Colonic mucosa (tissue), 4 donors: ENCODE measurements at places on chromosomes 2 and 18.

DNA sequence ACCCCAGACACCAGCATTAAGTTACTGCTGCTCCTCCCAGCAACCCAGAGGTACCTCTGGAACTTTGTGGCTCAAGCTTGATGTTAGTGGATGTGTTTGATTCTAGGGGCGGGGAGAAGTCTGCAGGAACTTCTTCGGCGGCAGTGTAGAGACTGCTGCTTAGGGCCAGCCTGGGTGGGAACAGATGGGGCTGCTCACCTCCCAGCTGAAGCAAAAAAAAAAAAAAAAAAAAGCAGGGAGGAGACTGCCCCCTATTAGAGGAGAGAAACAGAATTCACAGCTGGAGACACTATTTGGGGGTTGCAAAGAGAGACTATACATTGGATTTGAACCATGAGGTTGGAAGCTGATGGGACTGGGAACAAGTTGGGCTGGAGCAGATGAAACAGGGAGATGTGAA is 28.6 kb upstream of the FAM136A start:
- no peak for DNase-seq

DNA sequence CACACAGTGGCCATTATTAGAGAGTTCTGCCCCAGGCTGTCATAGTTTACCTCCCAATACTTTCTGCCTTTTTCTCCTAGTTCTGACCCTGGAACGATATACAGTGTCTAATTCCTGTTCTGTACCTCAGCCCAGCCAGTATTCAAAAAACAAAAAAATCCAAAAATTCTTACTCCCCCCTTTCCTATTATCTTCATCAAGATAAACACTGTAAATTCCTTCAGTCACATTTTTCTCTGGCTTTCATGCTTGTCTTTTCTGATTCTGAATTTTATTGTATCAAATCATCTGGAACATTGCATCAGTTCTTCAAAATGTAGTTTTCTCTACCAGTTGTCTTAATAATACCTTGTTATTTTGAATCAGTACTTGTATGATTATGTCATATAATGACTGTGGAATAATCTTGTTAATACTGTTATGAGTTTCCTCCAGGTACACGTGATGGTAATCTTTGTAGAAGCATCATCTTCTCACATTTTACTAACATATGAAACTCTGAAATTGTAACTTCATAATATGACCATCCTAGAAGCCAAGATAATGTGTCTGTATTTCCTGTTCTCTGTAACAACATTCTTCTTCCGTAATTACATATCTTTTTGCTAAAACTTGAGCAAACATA is 79.0 kb upstream of the NOSTRIN start:
- DNase-seq, result no peak

DNA sequence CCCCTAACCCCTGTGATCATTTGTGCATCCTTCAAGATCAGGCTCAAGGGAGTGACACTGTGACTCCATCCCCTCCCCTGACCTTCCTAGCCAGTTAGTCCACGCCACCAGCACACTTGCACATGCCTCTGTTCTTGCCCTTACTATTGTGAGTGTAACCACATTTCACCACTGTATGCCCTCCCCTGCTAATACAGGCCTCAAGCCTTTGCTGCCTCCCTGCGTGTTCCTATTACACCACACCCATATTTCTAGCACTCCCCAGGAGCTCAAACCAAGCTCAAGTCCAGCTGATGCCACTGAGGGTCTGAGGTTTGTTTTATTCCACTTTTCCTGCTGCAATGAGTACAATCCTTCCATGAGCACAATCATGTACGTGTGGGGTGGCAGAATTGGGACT is 288.9 kb upstream of the FBXO11 start:
- DNase-seq, result no peak

DNA sequence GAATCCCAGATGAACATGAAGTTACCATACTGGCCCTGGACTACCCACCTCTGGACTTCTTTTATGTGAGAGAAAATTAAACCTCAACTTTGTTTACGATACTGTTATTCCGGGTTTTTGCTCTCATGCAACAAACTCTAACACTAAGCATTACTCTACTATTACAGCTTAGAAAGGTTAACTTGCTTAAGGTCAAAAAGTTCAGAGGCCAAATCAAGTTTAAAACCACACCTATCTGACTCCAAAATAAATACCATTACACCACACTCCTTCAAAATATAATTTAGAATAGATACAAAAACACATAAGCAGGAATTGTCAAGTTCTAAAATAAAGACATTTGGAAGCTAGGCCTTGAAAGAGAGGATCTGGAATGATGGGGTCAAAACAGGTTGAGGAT is 75.0 kb downstream of the DTNB start:
- no peak for DNase-seq

DNA sequence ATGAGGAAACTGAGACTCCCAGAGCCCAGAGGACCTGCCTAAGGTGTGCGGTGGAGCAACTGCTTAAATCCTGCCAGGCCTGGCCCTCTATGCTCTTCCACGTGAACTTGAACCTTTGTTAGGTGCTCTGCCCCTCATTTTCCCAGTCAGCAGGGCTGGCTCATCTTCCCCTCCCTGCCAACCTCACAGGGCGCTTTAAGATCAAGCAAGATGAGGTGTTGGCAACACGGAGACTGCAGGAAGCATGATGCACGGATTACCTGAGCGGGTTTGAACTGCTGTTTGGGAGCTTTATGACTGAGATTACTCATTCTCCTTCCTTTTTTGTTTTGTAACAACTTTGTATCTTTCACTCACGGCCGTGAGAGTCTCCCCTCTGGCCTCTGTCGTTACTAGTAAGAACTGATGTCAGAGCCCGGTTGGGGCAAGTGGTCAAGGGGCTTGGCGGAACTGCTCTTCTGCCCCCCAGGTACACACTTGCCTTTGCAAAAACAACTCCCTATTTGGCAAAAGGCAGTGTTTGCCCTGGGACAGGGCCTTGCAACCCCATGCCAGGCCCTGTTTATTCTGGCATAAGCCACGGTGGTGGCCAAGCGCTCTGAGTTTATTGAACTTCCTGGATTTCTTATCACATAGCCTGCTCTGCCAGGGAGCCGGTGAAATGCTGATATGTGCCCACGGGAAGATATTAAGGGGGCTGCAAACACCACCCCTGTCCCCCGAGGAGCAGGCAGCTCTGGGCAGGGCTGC is 127.8 kb downstream of the INHBB start:
- DNase-seq, result peak; percentile 36
